ENCODE measurements at places on chromosomes 7 and 10.
A peak's percentile ranks its signal among the peaks of the same experiment; 100 is the strongest.

DNA sequence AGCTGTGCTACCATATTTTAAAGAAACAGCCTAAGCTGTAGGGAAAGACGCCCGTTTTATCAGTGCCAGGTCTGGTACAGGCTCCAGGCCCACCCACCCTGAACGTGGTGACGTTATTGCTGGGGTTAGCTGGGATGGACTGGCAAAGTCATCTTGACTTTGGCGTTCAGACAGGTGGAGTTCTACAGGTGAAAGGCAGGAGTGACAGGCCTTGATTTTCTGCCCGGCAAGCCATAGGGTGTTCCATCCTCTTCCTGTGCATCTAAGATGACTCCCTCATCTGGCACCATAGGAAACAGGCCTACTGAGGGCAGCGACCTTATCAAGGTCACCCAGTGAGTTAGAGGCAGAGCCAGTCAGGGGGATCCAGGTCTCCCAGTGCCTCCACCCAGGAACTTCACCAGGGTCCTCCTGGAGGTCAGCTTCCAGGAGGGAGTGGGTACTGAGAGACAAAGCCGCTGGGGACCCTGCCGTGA lies 41.6 kb downstream of the HK1 start:
- no peak for DNase-seq

- no peak for DNase-seq
Observed at GRCh38 chr10:95790982-95791381, 35.0 kb downstream of the ENTPD1 start.

DNA sequence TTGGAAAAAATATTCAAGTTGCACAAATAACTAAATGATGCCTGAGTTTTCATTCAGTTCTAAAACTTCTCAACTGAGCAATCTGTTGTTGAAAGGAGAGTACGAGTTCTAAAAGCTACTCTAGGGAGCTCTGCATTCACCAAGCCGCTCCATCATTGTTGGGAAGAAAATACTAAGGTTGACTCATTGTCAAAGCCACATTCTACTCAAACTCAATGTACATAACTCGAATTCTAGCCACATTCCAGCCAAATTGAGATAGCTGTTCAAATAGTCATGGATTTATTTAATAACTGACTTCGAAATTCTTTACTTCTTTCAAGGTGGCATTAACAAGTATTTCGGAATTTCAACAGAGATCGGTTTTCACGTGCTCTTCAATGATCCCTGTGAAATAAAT lies 63.4 kb downstream of the KIAA1217 start:
- peak; percentile 15 for DNase-seq

DNA sequence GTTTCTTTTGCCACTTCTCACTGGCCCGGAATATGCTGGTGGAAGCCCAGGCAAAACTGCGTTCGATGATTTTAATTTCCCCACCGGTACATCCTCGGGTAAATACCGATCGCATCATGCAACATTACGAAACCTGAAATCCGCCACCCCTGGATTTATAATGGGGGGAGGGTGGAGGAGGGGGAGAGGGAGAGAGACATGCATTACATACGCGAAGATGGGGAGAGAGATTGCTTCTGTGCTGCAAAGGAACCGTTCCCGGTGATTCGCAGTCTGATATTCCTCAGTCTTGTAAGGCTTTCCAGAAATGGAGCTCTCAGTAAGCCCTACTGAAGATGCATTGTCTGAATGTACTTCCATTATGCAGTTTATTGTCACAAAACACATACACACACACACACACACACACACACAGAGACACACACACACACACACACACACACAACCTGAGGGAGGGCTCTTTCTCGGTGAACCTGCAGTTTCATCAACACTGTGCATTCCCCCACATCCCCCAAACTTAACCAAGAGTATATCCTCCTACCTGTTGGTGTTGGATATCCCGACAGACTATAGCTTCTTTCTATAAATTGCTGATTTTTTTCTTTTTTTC lies 741 bp downstream of the GPR85 start:
- DNase-seq = peak; percentile 22

DNA sequence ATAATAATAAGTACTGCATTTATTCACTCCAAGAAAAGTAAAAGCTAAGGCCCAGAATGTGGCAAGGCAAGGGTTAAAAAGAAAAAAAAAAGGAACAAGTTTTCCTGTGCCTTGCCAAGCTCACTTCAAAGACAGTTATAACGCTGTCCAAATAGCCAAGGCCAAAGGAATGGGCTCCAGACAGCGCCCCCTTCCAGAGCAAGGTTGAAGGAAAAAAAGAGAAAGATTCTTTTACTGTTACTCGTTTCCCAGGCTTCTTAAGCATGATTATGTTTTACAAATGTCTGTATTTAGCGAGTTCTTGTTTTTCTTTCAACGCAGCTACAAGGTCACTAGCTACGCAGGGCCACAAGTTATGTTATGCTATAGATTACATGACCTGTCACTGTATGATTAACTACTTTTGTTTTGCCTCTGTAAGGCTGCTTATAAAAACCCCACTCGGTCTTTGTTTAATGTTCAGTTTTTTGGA lies 9.1 kb upstream of the EIF4H start:
- peak; percentile 54 for DNase-seq

DNA sequence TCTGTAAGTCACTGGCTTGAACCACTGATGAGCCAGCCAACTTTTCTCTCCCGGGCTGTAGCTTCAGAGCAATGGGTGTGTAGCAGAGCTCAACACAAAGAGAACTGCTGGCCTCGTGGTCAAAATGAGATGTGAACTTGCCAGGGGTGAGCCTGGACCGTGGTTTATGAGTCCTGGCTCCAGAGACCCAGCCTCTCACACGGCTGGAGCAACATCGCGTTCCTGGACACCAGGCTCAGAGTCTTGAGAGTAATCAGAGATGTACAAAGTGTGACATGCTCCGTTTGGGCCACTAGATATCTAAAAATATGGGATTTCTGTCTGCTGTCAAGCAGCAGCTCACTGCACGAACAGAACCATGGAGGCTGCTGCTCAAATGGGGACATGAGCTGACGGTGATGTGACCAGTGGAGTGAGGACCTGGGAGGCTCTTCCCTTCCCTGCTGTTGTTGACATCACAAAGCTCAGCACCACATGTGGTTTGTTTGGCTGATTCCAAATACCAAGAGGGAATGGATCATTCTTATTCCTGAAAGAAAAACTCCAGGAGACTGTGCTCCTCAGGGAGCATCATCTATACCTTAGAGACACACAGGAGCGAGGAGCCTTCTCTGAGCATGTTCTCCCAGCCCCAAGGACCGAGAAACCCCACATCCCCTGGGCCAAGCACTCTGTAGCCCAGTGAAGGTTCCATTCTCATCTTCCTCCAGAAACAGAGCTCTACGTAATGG lies 9.2 kb upstream of the SVIL start:
- DNase-seq = no peak

DNA sequence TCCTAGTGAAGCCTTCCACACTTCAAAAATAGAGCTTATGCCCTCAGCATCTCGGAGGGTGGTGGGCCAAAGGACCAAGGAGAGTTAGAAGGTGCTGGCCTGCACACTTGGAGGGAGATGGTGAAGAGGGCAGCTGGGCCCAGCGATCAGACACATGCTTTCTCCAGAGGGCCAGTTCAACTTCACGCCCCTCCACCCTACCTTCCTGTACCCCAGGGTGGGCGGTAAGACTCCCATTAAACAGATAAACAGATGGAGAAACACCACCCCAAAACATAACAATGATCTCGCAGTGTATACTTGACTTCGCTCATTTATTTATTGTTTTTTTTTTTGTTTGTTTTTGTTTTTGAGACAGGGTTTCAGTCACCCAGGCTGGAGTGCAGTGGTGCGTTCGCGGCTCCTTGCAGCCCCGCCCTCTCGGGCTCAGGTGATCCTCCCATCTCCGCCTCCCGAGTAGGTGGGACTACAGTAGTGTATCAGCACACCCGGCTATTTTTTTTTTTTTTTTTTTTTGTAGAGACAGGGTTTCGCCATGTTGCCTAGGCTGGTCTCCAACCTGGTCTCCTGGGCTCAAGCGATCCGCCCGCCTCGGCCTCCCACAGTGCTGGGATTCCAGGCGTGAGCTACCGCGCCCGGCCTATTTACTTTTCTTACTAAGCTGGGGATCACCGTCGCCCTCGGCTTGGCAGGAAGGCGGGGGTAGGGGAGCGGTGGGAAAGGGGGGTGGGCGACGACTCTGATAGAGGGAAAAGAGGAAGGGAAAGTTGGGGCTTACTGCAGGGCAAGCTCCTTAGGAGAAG lies 1.8 kb downstream of the C10orf95 start:
- DNase-seq = peak; percentile 65

GRCh38 chr10:10687751-10688150 lies 329.9 kb upstream of the CELF2 start:
- no peak for DNase-seq

DNA sequence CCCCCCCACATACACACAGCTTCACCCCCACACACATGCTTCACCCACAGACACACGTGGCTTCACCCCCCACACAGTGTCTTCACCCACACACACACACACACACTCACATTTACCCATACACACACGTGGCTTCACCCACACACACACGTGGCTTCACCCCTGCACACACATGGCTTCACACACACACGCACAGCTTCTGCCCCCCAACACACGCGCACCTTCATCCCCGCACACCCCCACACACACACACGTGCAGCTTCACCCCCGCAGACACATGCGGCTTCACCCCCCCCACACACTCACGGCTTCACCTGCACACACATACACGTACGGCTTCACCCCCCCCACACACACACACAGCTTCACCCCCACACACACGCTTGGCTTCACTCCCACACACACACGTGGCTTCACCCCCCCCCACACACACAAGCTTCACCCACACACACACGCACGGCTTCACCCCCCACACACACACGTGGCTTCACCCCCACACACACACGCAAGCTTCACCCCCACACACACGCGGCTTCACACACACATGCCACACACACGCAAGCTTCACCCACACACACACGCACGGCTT lies 82.4 kb downstream of the NKX6-2 start:
- DNase-seq = no peak

GRCh38 chr7:88217675-88218428 lies 2.0 kb downstream of the SRI start:
- DNase-seq = no peak

- no peak for DNase-seq
Observed at GRCh38 chr10:118937226-118937625, 92.3 kb upstream of the NANOS1 start.

DNA sequence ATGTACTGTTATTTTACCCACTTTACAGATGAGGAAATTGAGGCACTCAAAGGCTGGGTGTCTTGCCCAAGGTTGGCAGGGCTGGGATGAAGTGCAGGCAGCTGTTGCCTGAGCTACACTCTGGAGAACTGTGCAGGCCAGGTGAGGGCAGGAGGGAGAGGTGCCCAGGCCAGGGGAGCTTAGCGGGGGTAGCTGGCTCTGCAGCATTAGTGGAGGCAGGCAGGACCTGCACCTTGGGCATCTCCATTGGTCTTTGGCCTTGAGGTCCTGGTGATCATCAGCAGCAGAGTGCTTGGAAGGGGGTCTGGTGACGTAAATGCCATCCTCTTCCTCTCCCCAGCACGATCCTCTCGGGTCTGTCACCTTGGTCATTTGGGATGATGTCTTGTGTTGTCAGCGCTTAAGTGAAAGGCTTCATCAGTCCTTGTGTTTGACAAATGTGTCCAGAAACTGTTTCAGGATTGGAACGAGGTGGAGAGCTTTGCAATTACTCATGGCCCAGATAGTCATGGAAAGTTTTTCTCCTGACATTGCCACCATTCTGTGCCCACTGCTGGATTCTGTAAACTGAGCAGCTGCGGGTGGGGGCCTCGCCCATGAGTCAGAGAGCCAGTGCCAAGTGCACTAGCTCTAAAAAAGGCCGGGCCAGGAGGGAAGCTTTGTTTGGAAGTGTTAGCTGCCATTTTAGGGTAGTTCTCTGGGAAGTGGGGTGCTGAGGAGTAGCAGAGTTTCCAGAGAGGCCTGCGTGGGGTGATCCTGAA lies 47.6 kb downstream of the TSPAN15 start:
- peak; percentile 29 for DNase-seq
